ENCODE measurements at places on chromosomes 6 and 20. TPM values are rescaled to one million over a fixed set of nuclear protein-coding genes. Genes with fewer than 3 reads are reported as not detected.

The KCNB1 gene
- total RNA-seq: 0.02 TPM

- no peak for DNase-seq
These were observed 52.6 kb downstream of the GFOD1 start for GRCh38 chr6:13434777-13435176.

The MDFI gene
- 45.8 TPM for total RNA-seq

DNA sequence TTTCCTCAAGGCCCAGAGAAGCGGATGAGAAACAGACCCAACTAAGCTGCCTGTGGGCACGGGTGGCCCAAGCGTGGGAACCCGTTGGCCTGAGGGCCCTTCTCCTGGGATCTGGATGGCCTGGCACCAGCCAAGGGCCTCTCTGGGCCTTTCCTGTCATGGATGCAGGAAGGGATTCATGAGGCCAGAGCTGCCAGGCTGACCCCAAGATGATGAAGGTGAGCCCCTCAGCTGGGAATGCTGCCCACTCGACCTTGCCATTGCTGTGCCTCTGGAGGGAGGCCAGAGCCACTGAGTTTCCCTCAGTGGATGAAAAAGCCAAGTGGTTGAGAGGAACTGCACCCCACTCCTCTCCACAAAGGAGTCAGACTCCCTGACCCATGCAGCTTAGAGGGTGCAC, 171.2 kb downstream of the VEGFA start:
- DNase-seq: no peak

GRCh38 chr6:154995254-154996015, at the start of gene TIAM2:
Gene TIAM2, plus strand, starts transcription at chr6:154995315. Its CDS starts 133,909 bp downstream, at chr6:155129224.
- no peak for DNase-seq

DNA sequence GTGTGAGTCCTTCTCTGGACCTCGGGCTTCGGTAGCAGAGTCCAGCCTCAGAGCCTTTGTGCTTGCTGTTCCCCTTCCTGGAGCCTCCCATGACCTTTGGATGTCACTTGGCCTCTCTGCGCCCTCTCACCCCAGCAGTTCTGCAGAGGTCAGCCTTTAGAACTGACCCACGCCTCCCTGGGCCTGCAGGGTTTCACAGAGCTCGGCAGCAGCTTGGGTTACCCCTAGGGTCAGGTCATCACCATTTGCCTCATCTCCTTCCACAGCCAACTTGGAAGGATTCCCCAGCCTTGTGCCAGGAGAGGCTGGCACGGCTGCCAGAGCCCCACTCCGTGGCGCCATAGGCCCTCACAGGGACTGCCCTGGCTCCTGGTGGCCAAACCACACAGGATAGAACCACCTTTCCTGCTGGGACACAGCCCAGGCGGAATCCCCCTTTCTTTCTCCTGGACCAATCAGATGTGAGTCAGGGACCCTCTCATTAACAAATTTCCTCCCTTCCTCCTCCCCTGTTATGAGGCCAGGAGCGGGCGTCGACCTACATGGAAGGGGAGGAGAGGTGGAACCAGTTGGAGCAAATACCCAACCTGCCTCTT, 13.9 kb upstream of the SIRPA start:
- no peak for DNase-seq

DNA sequence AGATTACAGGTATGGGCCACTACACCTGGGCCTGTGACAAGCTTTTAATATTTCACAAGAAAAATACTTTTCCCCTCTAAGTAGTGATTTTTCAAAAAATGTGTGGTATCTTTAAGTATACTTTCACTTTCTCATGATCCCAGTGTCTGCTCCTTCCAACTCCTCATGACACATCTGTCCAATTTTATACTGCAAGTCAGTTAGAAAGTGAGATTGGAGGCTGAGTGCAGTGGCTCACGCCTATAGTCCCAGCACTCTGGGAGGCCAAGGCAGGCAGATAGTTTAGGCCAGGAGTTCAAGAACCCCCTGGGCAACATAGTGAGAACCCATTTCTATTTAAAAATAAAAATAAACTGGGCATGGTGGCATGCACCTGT, 20.2 kb downstream of the PIM1 start:
- no peak for DNase-seq

DNA sequence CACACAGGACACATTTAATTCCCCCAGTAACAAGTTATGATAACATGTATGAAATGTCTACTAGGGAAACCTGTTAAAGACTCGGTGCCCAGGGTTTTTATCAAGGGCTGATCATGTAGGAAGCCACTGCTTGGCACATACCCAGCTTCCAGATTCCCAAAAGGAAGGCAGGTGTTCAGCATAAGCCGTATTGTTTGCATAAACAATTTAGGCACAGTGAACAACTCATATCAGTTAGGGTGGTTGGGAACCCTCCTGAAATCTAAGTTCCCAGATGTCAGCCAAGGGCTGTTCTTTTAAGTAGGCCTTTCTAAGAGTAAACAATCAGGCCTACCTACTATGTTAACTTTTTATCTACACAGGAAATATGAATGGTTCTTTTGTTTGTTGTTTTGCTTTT, 74.1 kb downstream of the ASXL1 start:
- no peak for DNase-seq

The COL10A1 gene
- total RNA-seq: not detected
